ENCODE measurements at places on chromosomes 12 and 14.

DNA sequence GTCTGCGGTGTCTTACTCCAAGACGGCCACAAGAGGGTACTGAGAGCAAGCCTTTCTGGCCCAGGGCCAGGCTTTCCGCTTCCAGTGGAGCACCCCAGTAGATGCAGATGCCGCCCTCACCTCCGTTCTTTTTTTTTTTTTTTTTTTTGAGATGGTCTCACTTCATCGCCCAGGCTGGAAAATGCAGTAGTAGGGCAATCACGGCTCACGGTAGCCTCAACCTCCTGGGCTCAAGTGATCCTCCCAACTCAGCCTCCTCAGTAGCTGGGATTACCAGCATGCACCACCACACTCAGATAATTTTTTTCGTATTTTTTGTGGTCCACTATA is 5.6 kb upstream of the LBHD2 start:
- DNase-seq: peak; percentile 73

- no peak for DNase-seq
Measured at GRCh38 chr12:1912580-1913376, 5.7 kb downstream of the CACNA2D4 start.

DNA sequence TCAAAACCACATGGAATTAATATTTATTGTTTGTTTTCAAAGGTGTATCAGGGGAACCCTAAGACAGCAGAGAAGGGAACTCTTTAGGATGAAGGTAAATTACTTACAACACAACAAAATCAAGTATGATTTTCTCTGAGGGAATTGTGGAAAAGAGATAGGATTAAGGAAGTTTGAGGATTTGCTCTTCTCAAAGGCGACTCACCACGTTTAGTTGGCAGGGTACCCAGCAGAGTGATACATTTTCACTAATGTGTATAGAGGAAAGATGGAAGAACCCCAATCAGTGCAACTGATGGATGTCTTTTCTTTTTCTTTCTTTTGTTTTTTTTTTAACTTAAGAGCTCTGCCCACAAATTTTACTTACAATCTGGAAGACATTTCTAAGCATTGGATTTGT is 499.2 kb downstream of the CCER1 start:
- no peak for DNase-seq

- DNase-seq: no peak
Measured at GRCh38 chr12:52182898-52183543, 8.8 kb downstream of the KRT80 start.

- no peak for DNase-seq
Measured at GRCh38 chr12:26121323-26122060, 3.3 kb downstream of the BHLHE41 start.

DNA sequence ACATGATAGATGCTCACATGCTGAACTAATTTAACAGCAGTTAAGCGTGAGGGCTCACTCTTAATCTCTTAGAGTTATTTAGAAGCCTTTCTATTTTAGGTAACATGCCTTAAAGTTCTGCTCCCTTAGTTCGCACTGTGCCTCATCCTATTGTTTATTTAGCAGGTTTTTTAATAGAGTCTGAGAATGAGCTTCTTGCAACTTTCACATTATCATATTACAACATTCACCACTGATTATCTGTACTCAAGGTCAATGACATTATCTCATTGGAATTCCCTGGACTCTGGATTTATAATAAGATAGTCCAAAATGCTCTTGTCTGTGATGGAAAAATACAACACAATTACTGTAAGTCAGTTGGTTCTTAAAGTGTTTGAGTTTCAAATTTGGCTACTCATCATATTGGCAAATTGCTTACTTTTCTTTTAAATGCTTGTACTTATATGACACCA is 183.6 kb upstream of the SLC38A2 start:
- no peak for DNase-seq

DNA sequence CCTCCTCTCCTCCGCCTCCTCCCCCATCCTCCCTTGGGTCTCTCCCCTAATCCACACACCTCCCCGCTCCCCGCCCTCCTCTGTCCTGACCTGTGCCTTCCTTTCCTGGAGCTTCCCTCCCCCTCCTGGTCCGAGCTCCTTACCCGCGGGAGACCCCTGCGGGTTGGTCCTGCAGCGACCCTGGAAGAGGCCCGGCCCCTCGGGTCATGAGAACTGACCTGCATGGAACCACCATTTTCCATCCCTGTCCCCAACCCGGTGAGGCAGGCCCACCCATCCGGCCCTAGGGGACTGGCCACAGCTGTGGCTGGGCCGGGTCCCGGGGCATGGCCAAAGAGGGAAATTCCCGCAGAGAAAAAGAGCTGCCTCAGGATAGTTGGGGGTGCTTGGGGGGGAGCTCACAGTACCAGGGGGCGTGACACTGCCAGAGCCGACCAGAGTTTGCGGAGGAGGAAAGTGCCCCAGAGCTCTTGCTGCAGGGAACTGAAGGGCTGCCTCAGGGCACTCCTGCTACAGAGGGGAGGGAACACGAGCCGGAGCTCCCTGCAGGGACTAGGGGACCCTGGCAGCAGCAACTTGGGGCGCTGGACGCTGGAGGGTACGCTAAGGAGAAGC is 613 bp downstream of the ARHGEF40 start:
- DNase-seq: peak; percentile 28

DNA sequence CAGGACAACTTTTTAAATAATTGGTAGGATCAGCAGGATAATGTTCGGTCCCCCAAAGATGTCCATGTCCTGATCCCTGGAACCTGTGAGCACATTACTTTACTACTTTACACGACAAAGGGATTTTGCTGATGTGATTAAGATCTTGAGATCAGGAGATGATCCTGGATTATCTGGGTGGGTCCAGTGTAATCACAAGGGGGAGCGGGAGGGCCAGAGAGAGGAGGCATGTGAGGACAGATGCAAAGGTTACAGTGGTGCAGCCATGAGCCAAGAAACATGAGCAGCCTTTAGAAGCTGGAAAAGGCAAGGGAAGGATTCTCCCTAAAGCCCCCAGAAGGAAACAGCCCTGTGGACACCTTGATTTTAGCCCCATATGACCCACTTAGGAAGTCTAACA is 33.1 kb downstream of the KCNK10 start:
- DNase-seq: no peak

- DNase-seq: no peak
Measured at GRCh38 chr12:124386661-124387527, 92.0 kb downstream of the RFLNA start.

DNA sequence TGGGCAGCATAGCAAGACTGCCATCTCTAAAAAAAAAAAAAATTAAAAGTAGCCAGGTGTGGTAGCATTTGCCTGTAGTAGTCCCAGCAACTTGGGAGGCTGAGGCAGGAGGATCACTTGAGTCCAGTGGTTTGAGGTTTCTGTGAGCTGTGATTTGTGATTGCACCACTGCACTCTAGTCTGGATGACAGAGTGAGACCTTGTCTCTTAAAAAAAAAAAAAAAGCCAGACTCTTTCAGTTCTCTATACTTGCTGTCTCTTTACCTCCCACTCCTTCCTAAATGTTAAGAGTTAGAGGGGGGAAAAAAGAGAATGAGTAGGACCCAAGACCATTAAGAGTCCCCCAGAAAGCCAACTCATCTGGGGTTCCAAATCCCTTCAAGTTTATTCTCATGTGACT is 17.8 kb downstream of the EIF2S1 start:
- DNase-seq: no peak

All from naive thymus-derived CD4-positive, alpha-beta T cell (primary cell).